ENCODE measurements at places on chromosomes 3 and 15.

GRCh38 chr3:13717222-13717895 lies 162.5 kb downstream of the WNT7A start:
- no peak for DNase-seq

- no peak for DNase-seq
Measured at GRCh38 chr15:97036301-97036700, 705.8 kb downstream of the NR2F2 start.

GRCh38 chr15:25971053-25971452 lies 107.9 kb upstream of the ATP10A start:
- DNase-seq, result no peak

- no peak for DNase-seq
Measured at GRCh38 chr3:106756901-106757300, 620.3 kb upstream of the CCDC54 start.

DNA sequence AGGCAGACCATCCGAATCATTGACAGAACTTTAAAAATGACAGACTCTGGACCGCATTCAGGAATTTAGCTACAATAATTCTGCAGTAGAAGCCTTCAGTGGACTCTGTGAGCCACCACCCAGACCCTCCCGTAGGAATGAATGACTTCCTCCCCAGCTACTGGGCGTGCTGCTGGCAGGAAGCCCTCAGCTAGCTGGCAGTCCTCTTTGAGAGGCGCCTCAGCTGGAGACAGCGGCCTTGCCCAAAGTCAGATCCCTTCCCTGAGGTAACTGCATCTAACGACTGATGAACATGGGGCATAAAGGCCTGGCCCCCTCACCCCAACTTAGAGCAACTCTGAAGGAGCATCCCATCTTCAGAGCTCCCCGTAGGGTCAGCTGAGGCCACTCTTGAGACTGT lies 25.8 kb downstream of the CRABP1 start:
- DNase-seq, result no peak

GRCh38 chr3:141876891-141877621 lies 613 bp downstream of the ATP1B3 start:
- DNase-seq, result peak; percentile 43

All from progenitor cell of endocrine pancreas (in vitro differentiated cells).